ENCODE measurements at places on chromosomes 16 and 17.

DNA sequence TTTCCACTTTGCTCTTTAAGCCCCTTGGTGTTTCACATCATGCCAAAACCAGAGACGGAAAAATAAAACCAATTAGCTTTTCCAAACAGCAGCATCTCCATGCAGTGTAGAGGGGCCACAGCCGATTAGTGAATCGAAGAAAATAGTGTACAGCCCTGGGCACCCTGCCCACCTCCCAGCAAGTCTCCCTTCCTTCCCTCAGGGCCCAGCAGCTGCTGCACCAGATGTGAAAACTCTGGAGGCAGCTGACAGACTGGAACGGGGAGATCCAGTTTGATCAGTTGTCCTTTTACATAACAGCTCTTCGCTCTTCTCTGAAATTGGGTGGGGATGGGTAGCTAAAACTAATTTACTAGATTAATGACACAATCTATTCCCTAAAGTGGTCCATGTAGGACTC is 19.3 kb downstream of the TMEM11 start:
- no peak for DNase-seq

DNA sequence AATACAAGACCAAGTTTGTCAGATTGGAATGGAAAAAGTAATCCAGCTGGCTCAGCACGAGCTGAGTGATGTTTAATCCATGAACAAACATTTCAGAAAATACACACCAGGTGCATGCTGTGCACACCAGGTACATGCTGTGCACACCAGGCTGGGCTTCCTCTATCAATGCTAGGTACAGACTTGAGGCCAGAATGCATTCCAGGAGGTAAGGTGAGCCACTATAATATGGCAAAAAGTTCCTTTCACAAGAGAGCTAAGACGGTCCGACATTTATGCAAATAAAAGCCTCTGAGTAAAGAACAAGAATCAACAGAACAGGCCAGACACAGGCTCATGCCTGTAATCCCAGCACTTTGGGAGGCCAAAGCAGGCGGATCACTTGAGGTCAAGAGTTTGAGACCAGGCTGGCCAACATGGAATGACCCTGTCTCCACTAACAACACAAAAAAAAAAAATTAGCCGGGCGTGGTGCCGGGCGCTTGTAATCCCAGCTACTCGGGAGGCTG is 128.2 kb downstream of the ZNF778 start:
- DNase-seq: no peak

DNA sequence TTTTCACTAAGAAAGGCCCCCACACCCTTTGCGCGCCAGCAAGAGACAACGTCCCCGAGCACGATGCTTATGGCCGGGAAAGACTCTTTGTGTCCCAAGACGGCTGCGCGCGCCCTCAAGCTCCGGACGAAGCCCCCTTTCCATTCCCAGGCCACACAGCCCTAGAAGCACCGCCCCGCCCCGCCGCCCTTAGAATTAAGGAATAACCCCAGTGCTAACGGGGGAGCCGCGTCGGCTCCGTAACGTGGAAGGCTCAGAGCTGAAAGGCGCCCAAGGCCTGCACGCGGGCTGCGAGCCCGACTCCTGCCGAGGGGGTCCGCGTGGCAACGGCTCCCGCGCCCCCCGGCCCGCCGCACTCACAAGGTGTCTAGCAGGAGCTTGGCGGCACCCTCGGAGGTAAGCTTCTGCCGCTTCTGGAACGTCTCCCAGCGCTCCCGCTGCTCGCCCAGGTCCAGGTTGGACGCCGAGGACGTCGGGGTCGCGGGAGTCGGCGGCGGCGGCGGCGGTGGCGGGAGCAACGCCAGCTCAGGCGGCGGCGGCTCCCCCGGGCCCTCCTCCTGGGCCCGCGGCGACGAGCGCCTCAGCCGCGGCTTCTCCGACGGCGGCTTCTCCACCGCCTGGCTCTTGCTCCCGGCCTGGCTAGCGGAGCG is 477 bp downstream of the CENPV start:
- DNase-seq: peak; percentile 12

GRCh38 chr16:82185012-82185411 is 15.0 kb upstream of the MPHOSPH6 start:
- DNase-seq: no peak

- no peak for DNase-seq
These were observed 337.8 kb upstream of the CDH5 start for GRCh38 chr16:66028510-66029216.

DNA sequence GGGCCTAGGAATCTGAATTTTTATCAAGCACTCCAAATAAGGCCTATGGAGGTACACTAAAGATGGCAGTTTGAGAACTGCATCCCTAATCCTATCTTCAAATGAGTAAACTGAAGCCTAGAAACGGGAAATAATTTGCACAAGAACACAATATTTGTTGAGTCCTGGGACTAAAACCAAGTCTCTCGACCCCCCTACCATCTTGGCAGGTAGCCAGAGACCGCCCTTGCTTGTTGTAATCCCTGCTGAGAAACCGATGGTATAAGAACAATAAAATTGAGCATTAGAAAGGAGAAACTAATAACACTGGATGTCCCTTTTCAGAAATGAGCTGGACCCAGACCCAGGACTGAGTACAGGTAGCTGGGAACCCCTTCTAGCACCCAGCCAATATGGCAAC is 24.4 kb downstream of the ADAMTS18 start:
- DNase-seq: no peak

DNA sequence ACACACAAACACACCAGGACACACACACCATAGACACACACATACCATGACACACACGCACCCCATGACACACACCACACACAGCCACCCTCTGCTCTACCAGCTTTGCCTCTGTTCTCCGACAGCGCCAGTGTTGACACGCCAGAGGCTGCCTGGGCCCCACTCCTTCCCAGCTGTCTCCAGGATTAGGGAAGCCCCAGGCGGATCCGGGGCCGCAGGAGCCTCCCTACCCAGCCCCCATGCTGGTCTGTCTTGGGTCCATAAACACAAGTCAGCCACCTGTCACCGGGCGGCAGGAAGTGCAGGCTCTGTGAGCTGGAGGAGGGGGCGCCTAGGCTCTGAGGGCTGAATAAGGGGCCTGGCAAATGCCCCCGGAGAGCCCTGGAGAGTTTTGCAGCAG is 10.5 kb downstream of the TBC1D16 start:
- DNase-seq: no peak

- DNase-seq: peak; percentile 100
These were observed at the start of gene CDC27 for GRCh38 chr17:47188876-47189731. Gene CDC27 (minus strand): TSS chr17:47189295. CDS start chr17:47189172, 123 bp downstream.

DNA sequence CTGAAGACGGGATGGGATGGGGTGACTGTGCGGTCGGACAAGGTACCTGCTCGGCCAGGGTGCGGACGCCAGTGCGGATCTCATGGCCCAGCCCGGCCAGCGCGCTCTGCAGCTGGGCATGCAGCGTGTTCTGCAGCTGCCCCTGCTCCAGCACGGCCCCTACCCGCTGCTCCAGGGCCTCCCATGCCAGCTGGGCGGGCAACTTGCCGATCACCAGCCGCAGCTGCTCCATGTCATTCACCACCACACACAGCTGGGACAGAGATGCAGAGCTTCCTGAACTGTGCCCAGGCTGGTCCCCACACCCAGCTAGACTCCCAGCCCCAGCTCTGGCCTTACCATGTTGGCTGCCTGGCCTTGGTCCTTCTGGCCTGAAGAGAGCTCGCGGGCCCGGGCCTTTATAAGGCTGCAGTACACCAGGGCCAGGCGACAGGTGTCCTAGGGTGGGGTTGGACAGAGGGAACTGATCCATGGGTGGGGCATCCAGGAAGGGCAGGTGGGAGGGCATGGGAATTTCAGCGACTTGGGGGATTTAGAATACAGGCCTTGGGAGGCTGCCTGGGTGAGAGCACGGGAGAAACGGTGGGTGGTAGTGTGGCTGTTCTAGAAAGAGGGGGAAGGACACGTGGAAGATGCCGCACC is 9.8 kb downstream of the UNC13D start:
- no peak for DNase-seq

DNA sequence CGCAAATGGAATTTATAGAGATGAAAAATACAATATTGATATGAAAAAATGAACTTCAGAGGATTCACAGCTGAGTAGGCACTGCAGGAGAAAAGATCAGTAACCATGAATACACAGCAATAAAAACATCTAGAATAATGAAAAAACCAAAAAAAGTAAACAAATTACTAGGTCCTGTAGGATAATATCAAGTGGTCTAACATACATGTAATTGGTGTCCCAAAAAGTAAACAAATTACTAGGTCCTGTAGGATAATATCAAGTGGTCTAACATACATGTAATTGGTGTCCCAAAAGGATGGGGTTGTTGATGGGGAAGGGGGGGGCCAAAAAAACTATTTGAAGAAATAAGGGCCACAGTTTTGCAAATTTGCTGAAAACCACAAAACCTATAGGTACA is 43.4 kb downstream of the ZNF18 start:
- DNase-seq: no peak

DNA sequence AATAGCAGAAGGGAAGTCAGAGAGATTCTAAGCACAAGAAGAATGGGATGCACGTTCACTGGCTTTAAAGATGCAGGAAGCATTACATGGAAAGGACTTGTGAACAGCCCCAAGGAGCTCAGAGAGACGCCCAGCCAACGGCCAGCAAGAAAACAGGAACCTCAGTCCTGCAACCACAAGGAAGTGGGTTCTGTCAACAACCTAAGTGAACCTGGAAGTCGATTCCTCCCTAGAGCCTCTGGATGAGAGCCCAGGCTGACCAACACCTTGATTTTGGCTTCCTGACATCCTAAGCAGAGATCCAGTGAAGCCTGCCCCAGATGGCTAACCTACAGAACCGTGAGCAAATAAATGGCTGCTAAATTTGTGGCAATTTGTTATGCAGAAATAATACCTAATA is 24.5 kb downstream of the GPR142 start:
- no peak for DNase-seq

- DNase-seq: no peak
These were observed 170.7 kb downstream of the CYB561 start for GRCh38 chr17:63275318-63275970.

DNA sequence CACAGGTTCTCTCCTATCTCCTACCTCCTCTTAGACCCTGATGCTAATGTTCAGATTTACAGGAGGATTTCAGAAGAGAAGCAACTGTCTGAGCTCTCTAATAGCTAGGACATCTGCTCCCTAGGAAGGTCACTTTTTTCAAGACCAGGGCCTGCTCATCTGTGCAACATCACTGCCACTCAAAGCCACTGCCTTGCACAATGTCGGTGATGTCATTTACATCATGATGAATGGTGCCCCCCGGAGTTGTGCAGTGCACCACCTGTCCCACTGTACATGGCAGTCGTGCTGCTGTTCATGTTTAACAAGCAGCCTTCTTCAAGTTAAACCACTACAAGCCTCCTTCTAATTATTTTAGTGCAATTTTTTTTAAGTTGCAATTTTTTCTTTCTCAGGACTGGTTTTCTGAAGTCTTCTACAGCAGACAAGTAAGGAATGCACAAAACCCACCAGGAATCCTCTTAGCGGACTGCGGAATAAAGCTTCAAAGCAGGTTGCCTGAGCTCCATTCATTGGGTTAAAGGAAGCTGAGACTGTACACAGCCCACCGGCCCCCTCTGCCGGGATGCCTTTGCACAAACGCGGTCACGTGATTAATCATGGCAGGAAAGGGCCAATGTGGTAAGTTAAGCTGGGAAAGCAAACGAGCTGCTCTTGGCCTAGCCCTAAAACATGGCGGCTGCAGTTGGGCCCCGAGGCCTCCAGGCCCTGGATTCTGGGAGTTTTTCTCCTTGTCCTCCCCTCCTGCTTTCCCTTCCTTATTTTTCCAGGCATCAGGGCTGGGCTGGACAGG is 74.1 kb downstream of the MYH11 start:
- no peak for DNase-seq

- peak; percentile 52 for DNase-seq
These were observed 10.9 kb downstream of the RARA start for GRCh38 chr17:40319651-40320540.

- no peak for DNase-seq
These were observed 29.0 kb upstream of the HEATR6 start for GRCh38 chr17:60107526-60108257.

- no peak for DNase-seq
These were observed 132.1 kb downstream of the KCNJ12 start for GRCh38 chr17:21508211-21508610.

DNA sequence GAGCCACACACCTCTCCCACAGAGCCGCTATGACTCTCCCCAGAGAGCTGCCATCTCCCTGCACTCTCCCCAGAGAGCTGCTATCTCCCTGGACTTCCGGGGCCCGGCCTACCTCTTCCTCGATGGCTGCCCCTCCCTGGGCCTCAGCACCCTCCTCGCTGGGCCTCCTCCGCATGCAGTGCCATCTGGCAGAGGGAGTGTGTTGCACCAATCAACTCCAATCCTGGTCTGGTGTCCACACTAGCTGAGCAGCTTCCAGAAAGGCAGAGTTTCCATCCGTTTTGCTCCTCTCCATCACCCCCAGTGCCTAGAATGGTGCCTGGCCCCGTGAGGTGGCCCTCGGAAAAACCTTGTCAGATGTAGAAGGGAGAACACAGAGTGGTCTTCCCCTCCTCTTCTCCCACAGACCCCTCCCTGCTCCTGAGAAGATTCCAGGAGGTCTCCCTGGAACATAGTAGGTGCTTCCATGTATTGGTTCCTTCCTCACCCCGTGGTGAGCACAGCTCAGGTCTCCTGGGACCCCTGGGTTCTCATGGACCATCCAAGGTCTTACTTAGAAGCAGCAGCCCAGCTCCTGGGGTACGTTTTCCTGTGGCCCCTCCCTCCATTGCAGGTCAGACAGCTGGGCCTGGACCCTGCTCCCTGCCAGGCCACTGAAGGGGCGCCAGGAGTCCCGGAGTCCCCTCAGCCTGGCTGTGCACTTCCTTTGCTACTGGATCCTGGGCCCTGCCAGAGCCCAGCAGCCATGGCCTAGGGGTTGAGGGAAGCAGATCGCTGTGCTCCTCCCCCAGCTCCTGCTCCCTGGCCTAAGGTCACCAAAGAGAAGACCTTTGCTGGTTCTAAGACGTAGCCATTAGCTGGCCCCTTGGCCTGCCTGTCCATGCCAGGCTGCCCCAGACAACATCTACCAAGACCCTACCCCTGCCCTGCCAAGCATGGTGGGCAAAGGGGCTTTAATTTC is 233.8 kb upstream of the GSE1 start:
- no peak for DNase-seq

DNA sequence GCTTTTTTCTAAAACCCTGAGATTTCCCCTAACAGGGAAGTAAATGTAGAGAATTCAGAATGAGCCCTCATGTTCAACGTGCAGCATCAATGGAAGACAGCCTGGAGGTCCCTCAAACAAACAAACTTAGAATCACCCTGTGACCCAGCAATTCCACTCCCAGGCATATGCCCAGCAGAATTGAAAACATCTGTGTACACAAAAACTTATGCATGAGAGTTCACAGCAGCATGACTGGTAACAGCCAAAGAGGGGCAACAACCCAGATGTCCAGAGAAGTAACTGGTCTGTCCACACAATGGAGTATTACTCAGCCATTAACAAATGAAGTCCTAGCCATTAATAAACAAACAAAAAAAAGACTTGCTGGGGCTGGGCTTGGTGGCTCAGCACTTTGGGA is 252.7 kb downstream of the PARN start:
- DNase-seq: no peak
